ENCODE measurements at places on chromosomes 3 and 15. TPM values are rescaled to one million over a fixed set of nuclear protein-coding genes. Genes with fewer than 3 reads are reported as not detected.

The COMMD2 gene
- polyA plus RNA-seq: 12.5 TPM

The SERPINI1 gene
- polyA plus RNA-seq: 9.1 TPM

The CHRM5 gene
- not detected for polyA plus RNA-seq

The TUSC7 gene
- not detected for polyA plus RNA-seq

The FSIP1 gene
- 0.09 TPM for polyA plus RNA-seq

The BDH1 gene
- polyA plus RNA-seq: 17.7 TPM

The GOLGA6A gene
- 0.03 TPM for polyA plus RNA-seq

The ESYT3 gene
- 0.02 TPM for polyA plus RNA-seq

The BRK1 gene
- 215 TPM for polyA plus RNA-seq

The PLA2G4D gene
- not detected for polyA plus RNA-seq

The HIGD2B gene
- not detected for polyA plus RNA-seq

The LAMB2 gene
- polyA plus RNA-seq: 264 TPM

The TMEM212 gene
- polyA plus RNA-seq: not detected

The P2RY13 gene
- 11.6 TPM for polyA plus RNA-seq

The CHRFAM7A gene
- polyA plus RNA-seq: 0.91 TPM

The UBA7 gene
- 230 TPM for polyA plus RNA-seq

The SLC6A1 gene
- 0.45 TPM for polyA plus RNA-seq

The RARRES1 gene
- 20.9 TPM for polyA plus RNA-seq

The SNURF gene
- 7.7 TPM for polyA plus RNA-seq

The SLC15A2 gene
- 5.6 TPM for polyA plus RNA-seq

The RBMS3 gene
- 5.1 TPM for polyA plus RNA-seq

The CPNE9 gene
- 0.22 TPM for polyA plus RNA-seq

The P2RY12 gene
- polyA plus RNA-seq: 2.9 TPM

The IRAK2 gene
- polyA plus RNA-seq: 2.7 TPM

The ILDR1 gene
- 0.26 TPM for polyA plus RNA-seq

The CTXN2 gene
- polyA plus RNA-seq: not detected

The EIF4A2 gene
- 354 TPM for polyA plus RNA-seq

Data from spleen (tissue), 13 donors.